ENCODE measurements at places on chromosomes 1 and 21.

DNA sequence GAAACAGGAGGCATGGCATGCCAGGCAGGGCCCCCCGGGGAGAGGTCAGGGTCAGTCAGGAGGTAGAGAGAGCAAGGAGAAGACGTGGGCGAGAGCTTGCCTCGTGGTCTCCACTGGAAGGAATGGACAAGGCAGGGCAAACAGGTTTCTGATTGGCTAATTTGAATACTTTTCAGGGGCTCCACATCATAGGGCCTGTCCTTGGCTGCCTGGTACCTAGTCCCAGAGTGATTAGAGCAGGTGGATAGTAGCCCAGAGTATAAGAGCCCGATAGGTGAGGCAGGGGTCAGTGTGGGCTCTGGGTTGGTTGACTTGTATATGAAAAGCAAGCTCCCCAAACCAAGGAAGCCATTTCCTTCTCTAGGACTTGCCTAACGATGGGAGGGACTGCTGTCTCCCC lies 178.6 kb downstream of the ZP4 start:
- DNase-seq = no peak

GRCh38 chr1:51559064-51559500 lies 40.0 kb upstream of the EPS15 start:
- DNase-seq = no peak

DNA sequence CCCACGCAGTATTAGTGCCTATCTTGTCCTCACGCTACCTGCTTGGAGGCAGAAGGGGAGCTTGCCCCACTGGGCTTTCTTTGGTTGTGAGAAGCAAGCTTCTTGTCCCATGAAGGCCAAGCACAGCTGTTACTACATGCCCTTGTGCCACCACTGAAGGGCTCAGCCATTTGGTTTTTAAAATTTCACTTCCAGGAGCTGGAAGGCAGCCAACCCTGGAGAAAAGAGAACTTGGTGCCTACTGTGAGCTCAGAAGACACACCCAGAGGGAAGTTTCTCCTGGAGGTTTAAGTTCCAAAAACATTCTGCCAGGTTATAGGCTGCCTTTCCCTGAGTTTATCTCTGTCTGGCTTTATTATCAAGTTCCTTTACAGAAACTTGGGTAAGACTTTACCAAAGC lies 187.4 kb downstream of the SLC35F3 start:
- no peak for DNase-seq

DNA sequence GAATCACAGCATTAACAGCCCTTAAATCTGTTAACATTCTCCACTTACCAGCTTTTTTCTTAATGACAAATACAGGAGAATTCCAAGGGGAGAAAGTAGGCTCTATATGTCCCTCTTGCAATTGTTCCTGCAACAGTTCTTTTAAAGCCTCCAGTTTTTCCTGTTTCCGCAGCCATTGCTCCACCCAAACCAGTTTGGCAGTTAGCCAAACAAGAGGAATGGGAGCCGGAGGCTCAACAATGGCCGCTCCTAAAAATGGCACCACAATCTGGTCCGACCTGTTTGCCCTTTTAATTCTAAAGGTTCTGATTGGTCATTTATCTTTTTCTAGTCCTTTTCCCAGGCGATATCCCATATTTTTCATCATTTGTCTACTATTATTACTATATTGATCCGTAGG lies 14.0 kb upstream of the L1TD1 start:
- DNase-seq = no peak

DNA sequence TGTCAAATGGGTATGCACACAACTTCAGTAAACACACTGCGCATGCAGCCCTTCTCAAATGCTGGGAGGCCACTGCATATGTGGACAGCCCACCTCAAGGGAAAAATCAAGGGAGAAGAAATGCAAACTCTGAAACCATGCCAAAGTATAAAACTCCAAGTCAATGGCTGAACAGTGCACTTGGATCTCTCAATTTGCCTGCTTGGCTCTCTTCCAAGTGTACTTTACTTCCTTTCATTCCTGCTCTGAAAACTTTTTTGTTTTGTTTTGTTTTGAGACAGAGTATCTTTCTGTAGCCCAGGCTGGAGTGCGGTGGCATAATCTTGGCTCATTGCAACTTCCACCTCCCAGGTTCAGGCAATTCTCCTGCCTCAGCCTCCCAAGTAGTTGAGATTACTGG lies 18.8 kb upstream of the COP1 start:
- no peak for DNase-seq

All from stimulated activated CD4-positive, alpha-beta T cell treated with anti-CD3 and anti-CD28 coated beads, Interleukin-4, amount 100 ng/mL, for 24 hours (primary cell).